ENCODE measurements at places on chromosomes 3 and 15.

DNA sequence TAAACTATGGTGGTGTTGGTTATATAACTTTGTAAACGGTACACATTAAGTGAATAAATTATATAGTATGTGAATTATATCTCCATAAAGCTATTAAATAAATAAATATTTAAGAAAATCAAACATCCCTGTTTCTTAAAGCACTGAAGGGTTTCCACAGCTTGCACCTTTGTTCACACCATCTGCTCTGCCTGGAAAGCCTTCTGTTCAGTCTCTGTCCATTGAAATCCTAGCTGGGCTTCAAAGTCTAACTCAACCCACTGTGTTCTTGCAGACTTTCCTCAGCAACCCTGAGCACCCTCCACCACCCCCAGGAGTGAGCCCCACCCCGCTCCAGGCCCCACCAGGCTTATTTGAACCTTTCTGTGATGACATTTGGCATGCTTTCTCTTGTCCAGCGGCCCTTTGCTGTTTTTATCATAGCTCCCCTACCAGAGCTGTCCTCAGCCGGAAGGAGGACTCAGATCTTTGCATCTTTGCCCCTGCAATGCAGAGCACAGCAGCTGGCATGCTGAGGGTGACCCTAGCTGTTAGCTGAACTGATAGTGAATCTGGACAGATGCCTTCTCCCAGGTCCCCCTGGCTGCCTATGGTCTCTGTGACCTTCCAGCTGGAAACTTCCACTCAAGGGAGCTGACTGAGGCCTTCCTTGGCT is 105.2 kb downstream of the DAPK2 start:
- no peak for DNase-seq

DNA sequence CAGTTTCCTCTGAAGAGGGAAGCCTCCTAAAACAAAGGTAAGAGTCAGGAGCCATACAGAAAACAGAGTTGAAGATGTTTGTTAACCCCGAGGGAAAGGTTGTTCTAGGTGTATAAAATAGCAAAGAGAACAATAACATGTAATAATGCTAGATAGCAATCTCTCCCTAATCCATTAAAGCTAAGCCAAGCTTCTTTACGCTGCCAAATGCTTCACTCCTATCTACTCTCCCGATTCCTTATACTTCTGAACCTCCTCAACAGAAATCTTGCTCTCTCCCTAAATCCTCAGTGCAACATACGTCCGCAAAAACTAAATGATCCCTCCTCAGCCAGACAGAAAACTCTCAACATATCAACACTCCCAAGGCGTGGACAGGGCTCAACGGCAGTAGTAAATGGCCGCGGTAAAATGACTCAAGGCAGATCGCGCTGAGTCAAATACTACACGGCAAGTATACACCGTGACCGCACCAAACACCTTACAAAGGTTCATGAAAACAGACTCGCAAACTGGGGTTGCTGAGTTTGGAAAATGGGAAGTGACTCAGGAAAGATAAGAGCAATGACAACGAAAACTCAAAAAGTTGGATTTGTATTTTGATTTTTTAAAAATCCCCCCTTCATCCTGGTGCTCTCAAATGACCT is 682 bp downstream of the CLDND1 start:
- DNase-seq: peak; percentile 46

DNA sequence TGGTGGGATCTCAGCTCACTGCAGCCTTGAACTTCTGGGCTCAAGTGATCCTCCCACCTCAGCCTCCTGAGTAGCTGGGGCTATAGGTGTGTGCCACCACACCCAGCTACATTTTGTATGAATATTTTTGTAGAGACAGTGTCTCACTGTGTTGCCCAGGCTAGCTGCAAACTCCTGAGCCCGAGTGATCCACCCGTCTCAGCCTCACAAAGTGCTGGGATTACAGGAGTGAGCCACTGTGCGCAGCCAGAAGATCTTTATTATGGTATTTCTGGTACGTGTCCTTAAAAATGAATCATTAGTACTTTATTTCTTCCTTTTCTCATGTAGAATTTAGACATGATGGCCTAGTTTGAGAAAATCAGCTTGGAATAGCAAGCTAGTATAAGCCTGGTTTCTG is 153.3 kb downstream of the BCHE start:
- DNase-seq: no peak

GRCh38 chr15:74725845-74726773 is 781 bp upstream of the CYP1A1 start:
- no peak for DNase-seq

DNA sequence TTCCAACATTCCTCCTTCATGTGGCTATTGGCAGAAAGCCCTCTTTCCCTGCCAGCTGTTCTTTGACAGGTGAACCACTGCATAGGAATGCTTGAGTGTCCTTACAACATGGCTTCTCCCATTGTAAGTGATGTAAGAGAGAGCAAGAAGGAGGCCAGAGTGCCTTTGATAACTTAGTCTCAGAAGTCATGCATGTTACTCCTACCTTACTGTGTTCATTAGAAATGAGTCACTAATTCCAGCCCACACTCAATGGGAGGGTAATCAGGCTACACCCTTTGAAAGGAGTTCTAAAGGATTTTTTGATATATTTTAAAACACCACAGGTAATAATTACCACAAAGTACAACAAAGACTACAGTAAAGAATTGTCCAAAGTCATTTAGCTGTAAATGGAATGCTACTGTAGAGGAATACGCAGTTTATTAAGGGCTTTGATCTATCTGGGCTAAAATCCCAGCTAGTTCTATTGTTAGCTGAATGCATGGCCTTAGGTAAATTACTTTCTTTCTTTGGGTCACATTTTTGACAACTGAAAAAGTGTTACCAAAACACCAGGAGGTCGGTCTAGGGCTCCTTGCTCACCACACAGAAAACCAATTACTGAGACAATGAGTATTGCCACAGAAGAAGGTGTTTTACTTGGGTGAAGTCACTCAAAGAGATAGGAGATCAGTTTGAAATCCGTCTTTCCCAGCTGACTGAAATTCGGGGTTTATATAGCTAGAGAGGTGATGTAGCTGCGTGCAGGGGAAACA is 154.9 kb downstream of the GRM7 start:
- no peak for DNase-seq

Measured in NK-92 treated with Interleukin-12 subunit alpha and Interleukin-12 subunit beta, amount 100 ng/mL, for 24 hours (cell line).